NCI-H748 treated with DMSO at 0.1 percent for 48 hours (cell line): ENCODE measurements at places on chromosomes 2 and 18.

- no peak for DNase-seq
These were observed 31.9 kb upstream of the ITGA6 start for GRCh38 chr2:172395503-172395902.

DNA sequence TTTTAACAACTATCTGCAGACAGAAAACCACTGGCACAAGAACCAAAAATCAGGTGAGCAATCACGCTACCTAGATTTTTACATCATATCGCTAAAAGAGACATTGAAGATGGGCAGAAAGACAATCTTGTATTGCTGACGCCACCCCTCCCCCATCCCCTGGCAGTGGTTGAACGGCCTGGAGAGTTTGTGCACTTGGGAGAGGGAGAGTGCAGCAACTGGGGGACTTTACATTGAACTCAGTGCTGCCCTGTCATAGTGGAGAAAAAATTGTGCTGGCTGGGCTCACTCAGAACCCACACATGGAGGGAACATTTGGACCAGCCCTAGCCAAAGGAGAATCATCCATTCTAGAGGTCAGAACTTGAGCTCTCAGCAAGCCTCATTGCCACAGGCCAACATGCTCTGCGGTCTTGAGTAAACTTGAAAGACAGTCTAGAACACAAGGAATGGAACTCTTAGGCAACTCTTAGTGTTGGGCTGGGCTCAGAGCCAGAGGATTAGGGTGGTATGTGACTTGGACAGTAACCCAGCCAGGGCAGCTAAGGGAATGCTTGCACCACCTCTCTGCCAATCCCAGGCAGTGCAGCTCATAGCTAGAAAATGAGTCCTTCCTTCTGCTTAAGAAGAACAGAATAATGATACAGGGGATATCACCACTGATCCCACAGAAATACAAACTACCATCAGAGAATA lies 220.0 kb upstream of the CYP26B1 start:
- no peak for DNase-seq

- DNase-seq: no peak
These were observed 198.3 kb downstream of the LDLRAD4 start for GRCh38 chr18:13416848-13417247.

- DNase-seq: no peak
These were observed 4.9 kb upstream of the GATA6 start for GRCh38 chr18:22164337-22165048.

GRCh38 chr18:12476955-12477354 lies 69.2 kb downstream of the PRELID3A start:
- DNase-seq: no peak

DNA sequence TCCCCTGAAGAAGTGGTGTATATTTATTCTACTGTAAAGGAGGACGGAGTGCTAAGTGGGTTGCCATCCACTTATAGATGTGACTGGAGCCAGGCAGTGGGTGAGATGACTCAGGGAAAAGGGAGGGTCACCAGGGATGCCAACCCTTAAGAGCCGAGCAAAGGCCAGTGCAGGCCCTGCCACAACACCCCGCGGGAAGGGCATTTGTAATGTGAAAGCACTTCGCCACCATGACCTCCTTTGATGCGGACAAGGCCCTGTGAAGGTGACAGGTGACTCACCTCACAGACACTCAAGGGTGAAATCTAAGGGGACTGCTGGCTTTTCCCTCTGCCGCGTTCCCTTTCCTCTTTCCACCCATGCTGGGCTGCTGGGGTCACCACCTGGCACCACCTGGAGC lies 50.2 kb upstream of the MRPL33 start:
- no peak for DNase-seq

DNA sequence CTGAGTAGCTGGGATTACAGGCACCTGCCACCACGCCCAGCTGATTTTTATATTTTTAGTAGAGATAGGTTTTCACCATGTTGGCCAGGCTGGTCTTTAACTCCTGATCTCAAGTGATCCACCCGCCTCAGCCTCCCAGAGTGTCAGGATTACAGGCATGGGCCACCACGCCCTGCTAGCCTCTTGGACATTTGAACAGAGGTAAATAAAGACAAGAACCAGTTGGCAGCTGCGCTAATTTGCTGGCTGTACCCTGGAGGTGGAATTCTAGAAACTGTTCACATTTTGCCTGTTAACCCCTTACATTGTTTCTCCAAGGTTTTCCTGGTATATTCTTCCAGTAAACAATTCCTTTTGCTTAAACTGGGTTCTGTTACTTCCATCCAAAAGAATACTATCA lies 132.9 kb downstream of the CDH2 start:
- DNase-seq: no peak

DNA sequence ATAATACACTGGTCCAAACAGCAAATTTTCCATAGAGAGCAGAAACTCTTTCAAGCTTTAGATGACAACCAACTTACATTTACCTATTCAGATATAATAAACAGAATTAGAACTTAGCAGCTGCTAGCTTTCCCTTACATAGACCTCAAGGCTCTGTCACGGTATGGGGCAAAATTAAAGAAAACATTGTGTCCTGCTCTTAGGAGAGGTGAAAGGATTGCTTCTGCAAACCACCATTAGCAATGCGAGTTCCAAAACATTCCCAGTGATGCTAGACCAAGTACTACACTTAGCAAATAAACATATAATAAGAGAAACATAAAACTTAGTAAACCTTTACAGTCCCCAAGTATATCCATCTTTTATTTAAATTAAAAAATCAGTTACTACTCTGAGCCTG lies 183.3 kb downstream of the CAMKMT start:
- DNase-seq: no peak

DNA sequence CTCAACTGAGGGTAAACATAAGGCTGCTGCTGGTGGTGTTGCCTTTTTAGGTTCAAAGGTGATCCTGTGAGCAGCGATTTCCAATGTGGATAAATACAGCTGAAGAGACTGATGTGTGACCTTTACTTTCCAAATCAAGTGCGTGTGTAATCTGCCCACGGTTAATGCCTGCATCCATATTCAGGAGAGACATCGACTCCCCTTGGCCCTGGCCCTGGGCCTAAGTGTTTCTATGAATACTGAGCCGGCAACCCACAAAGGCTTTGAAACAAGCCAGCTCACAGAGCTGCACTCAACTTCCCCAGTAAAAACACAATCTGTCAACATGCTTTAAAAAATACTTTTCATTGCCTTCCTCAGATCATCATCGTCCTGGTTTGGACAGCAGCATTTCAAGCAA lies 1026.6 kb downstream of the TMEM182 start:
- no peak for DNase-seq

GRCh38 chr2:17479875-17480274 lies 38.4 kb downstream of the RAD51AP2 start:
- no peak for DNase-seq

GRCh38 chr2:128362889-128363228 lies 44.2 kb upstream of the HS6ST1 start:
- DNase-seq: no peak

- no peak for DNase-seq
These were observed 79.5 kb downstream of the FAM161A start for GRCh38 chr2:61774351-61774750.

- no peak for DNase-seq
These were observed 100.0 kb downstream of the COLEC12 start for GRCh38 chr18:400456-400855.

DNA sequence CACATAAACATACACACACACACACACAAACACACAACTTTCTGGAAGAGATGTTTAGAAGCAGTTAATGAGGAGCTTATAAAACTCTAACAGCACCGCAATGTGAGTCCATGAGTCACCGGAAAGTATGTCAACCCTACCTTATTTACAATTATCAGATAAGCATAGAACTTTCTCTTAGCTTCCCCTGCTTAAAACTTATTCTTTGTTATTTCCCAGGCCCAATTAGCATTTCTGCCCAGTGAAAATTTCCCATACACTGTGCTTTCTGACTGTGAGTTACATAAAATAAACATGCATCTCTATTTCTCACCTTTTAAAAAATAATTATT lies 737.6 kb downstream of the LRP1B start:
- no peak for DNase-seq

GRCh38 chr18:74334242-74334893 lies 18.7 kb downstream of the C18orf63 start:
- no peak for DNase-seq

DNA sequence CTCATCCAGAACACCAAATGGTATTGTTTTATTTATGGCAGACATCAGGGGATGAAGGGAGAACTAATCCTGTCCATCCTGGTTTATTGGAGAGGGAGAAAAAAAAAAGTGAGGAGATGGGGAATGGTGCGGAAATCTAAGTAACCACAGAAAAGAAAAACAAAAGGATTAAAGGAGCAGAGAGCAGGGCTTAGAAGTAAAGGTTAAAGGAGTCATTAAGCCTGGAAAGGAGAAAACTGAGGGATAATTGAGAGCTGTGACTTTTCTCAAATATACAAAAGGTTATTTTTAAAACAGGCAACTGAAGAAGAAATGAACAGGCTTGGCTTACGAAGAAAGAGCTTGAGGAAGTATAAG lies 127.2 kb upstream of the PPP1CB start:
- no peak for DNase-seq

GRCh38 chr2:44680424-44680971 lies 261.0 kb upstream of the SIX3 start:
- no peak for DNase-seq

GRCh38 chr2:156903335-156903734 lies 354.2 kb upstream of the GALNT5 start:
- no peak for DNase-seq

DNA sequence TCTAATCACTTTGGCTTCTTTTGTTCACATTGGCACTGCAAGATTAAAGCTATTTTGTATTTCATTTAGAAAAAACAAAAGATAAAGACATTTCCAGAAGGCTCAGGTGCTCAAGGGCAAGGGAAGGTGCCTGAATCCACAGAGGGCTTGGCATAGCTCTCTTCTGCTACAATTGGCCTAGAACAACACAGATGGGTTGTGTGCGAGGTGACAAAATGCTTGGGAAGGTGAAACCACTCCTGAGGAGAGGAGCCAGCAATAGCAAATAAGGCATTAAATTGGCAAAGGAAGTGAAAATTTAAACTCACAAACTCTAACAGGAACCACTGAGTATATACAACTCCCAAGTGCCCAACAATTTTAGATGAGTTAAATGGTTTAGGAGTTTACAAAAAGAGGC lies 1290.4 kb upstream of the CHAC2 start:
- no peak for DNase-seq

- no peak for DNase-seq
These were observed 57.9 kb downstream of the SCN7A start for GRCh38 chr2:166436189-166436588.

DNA sequence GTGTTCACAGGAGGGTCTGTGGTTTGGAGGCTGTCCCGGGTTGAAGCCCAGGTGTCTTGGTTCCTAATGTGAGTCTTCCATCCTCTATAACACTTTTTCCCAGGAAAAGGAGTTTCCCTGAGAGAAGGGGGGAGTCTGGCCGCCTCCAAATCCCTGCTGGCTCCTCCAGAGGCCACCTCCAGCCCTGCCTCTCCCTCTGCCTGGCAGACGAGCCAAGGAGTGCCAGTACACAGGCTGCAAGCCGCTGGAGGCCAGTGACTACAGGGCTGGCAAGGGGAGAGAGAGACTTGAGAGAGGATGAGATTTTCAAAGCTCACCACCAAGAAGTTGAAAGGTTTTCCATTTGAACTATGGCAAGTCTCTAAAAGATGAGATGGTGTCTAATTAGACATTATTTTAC lies 154.2 kb upstream of the ID2 start:
- no peak for DNase-seq

GRCh38 chr2:5946225-5947115 lies 254.3 kb downstream of the SOX11 start:
- DNase-seq: no peak

DNA sequence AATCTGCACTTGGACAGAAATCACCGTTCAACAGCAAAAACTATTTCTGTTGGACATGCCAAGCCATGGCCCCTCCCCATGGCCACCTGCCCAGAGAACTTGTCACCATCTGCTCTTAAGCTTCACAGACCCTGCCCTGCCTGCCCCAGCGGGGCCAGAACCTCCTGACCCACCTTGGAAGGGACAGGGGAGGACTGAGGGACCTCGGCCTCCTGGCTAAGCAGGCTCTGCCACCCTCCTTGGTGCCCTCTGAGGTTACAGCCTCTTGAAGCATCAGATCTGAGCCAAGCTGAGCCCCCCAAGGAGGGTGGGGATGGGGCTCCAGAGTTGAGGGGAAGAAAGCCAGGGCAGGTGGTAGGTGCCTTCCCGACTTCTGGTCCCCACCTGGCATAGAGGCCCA lies 6.5 kb downstream of the TEX261 start:
- DNase-seq: no peak

DNA sequence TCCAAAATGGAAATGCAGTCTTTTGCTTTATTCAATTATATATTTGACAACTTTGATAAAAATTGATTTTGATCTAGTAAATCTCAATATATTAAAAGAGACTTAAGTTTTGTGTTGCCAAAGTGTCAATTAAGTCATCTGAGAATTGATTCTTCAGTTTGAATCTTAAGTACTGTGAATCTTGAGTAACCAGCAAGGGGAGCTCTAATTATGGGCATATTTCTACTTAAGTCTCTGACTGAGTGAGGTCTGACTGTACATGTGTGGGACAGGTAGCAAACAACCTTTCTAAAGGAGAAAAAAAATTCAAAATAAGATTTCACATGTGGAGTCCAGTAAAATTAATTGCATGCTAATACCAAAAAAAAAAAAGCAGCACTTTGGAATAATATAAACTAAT lies 503.7 kb upstream of the SLC8A1 start:
- DNase-seq: no peak
